ENCODE measurements at places on chromosomes 12 and 14.
A peak's percentile ranks its signal among the peaks of the same experiment; 100 is the strongest.

DNA sequence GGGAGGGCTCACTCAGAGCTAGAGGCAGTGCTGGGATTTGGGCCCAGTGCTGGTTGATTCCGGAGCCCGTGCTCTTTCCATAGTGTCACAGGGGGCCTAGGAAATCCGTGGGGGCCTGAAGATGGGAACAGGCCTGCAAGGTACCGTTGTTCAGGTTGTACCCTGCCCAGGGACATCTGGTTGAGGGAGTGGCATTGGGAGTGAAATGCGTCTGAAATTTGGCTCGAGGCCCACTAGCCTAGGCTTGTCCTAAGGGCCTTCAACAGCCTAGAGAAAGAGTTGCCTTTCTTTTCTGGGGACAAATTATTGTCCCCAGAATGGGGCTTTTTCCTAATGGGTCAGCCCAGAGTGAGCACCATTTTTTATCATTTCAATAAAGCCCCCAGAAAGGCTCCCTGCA is 26.4 kb upstream of the FAM222A start:
- no peaks in the 10 kb centered on the region for H3K36me3 ChIP-seq
- DNase-seq: no peak

- H3K27ac ChIP-seq: no peak overlapping the region
- no peaks in the 10 kb centered on the region for H3K36me3 ChIP-seq
- peak; percentile 85 for DNase-seq
- no peaks in the 10 kb centered on the region for H3K4me1 ChIP-seq
- no peak overlapping the region for H3K4me3 ChIP-seq
- H3K27me3 ChIP-seq: no peaks in the 10 kb centered on the region
Observed at GRCh38 chr12:14756334-14757143, 46.7 kb downstream of the WBP11 start.

GRCh38 chr12:50562520-50563433 is 58.0 kb downstream of the DIP2B start:
- H3K27ac ChIP-seq: no peak overlapping the region
- no peaks in the 10 kb centered on the region for H3K27me3 ChIP-seq
- H3K4me1 ChIP-seq: no peaks in the 10 kb centered on the region
- no peak overlapping the region for H3K4me3 ChIP-seq
- no peak for DNase-seq

- no peaks in the 10 kb centered on the region for H3K27me3 ChIP-seq
- no peak overlapping the region for H3K4me3 ChIP-seq
- H3K36me3 ChIP-seq: no peaks in the 10 kb centered on the region
- no peaks in the 10 kb centered on the region for H3K4me1 ChIP-seq
Observed at GRCh38 chr12:131210506-131211339, 257.0 kb downstream of the ADGRD1 start.

GRCh38 chr14:99675951-99676350 is 8.1 kb upstream of the CYP46A1 start:
- no peaks in the 10 kb centered on the region for H3K27me3 ChIP-seq
- no peak for DNase-seq
- peaks cover 7% of the 10 kb centered on the region for H3K4me1 ChIP-seq
- no peak overlapping the region for H3K4me3 ChIP-seq
- H3K27ac ChIP-seq: no peak overlapping the region
- no peaks in the 10 kb centered on the region for H3K36me3 ChIP-seq

DNA sequence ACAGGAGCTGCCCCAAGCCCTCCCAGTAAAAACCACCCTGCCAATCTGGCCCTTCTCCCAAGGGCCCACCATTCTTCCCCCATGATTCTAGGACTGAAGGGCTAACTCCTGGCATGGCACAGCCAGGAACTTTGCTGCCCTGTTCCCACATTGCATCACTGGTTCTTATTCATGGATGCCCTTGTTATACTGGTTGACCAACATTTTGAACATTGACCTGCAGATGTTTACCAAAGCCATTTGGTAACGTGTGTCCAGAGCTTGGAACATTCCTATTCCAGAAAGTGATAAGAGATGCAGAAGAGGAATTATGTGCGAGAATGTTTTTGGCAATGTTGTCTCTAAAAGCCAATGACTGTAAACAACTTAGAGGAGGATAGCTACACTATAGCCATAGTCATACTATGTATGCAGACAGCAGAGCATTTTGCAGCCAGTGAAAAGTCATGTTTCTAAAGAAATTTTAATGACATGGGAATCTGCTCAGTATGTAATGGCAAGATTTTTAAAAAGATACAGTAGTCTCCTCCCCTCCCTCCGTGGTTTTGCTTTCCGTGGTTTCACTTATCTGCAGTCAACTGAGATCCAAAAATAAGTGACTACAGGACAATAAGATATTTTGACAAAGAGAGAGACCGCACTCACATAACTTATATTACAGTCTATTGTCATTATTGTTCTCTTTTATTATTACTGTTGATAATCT is 108.8 kb downstream of the DAAM1 start:
- H3K27me3 ChIP-seq: no peaks in the 10 kb centered on the region
- no peak for DNase-seq
- no peak overlapping the region for H3K4me3 ChIP-seq
- H3K36me3 ChIP-seq: peaks cover 31% of the 10 kb centered on the region
- no peak overlapping the region for H3K27ac ChIP-seq

All from endodermal cell (in vitro differentiated cells).